ENCODE measurements at places on chromosomes 1 and 21.

- no peak for DNase-seq
Measured at GRCh38 chr1:175537571-175537970, 205.8 kb downstream of the TNR start.

GRCh38 chr1:145963265-145964019, 933 bp downstream of the ANKRD34A start:
- DNase-seq: no peak

- no peak for DNase-seq
Measured at GRCh38 chr21:37058261-37058660, 14.6 kb downstream of the PIGP start.

- no peak for DNase-seq
Measured at GRCh38 chr1:22781483-22781882, 70.8 kb downstream of the EPHB2 start.

DNA sequence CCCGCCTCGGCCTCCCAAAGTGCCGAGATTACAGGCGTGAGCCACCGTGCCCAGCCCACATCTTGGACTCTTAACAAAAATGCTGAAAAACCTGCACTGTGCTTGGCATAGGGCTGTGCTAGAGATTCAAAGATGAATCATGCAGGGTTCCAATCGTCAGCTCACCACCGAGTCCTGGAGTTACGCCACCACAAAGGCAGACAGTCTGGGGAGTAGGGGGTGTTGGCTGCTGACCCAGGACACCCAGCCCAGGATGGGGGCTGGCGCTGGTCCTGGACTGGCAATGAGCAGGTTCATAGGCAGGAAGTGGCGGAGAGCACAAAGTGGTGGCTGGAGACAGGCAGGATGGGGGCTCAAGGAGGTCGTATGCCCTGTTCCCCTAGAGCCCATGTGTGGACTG, 16.0 kb downstream of the PSRC1 start:
- no peak for DNase-seq

DNA sequence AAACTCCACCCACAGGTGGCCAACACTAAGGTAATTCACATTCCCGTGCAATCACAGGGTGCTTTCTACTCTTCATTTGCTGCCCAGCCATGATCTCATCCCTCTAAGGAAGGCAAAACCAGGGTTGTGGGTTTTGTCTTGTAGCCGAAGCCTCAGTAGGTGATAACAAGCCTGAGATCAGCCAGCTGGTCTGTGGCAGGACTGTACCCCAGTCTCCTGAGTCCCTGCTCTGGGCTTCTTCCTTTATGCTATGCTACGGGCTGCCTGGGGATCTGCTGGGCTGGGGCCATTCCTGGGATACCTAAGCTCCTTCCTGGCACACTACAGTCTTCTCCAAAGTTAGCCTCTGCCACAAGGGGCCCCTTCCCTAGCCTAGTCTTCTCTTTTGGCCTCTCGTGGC, 9.8 kb downstream of the PPFIA4 start:
- DNase-seq: no peak

Measured in NCI-H187 treated with DMSO at 0.1 percent for 48 hours (cell line).